Activated T-cell treated with anti-CD3 and anti-CD28 coated beads for 1 hour (primary cell): ENCODE measurements at places on chromosomes 7 and 10.

GRCh38 chr7:96710544-96710943 lies 898 bp upstream of the SEM1 start:
- no peak for DNase-seq

DNA sequence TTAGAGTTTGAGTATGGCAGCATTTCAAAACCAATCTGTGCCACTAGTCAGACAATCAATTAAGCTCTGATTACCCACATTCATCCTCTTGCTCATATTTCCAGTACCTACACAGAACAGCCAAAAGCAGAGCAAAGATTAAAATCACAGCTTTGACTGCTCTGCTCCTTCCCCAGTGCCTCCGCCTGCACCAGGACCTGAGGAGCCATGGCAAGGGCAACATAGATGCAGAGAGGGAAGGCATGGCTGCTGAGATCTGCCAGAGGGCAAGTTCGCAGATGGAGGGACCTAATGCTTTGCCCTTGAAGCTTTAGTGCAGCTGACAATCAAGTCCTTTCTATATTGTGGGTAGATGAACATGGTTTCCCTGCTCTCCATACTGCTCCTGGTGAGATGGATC lies 148.1 kb downstream of the HTR7 start:
- DNase-seq, result no peak

DNA sequence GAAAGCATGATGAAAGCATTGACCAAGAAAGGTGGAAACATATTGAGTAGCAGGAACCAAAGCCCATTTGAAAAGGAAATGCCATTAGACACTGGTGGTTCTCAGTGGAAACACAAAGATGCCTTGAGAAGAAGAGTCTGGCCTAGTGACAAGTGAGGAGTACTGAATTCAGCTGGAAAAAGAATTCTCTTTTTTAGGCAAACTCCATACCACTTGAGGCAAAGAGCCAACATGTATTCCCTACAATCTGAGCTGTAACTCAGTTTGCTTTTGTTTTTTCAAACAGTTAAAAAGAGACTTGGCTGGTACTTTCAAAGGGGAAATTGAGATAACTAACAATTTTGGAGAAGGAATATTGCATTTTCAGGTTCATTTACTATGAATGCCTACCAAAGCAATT lies 624.0 kb downstream of the NRG3 start:
- DNase-seq, result no peak

DNA sequence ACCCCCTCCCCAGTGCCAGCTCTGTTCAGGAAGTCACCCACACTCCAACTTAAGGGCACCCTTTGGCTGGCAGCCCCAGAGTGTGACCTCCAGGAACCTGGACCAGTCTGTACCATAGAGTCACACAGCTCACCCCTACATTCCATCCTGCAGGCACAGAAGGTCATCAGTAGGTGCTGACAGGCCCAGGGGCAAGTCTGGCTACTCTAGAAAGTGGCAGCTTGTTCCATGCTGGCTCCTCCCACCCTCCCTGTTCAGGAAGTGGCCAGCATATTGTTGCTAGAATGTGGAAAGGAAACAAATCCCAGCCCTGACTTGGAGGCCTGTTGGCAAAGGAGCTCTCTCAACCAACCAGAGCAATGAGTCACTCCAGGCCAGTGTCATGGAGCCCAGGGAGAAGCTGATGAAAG lies 3.2 kb upstream of the NCOA4 start:
- DNase-seq, result no peak
